Activated T-cell treated with anti-CD3 and anti-CD28 coated beads, Interleukin-2, amount 50 U/mL, for 48 hours (primary cell): ENCODE measurements at places on chromosomes 13 and 19.

- DNase-seq, result no peak
Observed at GRCh38 chr13:58594747-58595600, 963.4 kb downstream of the PCDH17 start.

GRCh38 chr13:25762795-25763377 lies 288.9 kb downstream of the SHISA2 start:
- DNase-seq, result no peak

GRCh38 chr13:41670873-41671443 lies 213.6 kb downstream of the RGCC start:
- no peak for DNase-seq

GRCh38 chr19:29259153-29259552 lies 46.2 kb upstream of the UQCRFS1 start:
- no peak for DNase-seq

GRCh38 chr19:37966662-37967231 lies 59.7 kb downstream of the SIPA1L3 start:
- no peak for DNase-seq

DNA sequence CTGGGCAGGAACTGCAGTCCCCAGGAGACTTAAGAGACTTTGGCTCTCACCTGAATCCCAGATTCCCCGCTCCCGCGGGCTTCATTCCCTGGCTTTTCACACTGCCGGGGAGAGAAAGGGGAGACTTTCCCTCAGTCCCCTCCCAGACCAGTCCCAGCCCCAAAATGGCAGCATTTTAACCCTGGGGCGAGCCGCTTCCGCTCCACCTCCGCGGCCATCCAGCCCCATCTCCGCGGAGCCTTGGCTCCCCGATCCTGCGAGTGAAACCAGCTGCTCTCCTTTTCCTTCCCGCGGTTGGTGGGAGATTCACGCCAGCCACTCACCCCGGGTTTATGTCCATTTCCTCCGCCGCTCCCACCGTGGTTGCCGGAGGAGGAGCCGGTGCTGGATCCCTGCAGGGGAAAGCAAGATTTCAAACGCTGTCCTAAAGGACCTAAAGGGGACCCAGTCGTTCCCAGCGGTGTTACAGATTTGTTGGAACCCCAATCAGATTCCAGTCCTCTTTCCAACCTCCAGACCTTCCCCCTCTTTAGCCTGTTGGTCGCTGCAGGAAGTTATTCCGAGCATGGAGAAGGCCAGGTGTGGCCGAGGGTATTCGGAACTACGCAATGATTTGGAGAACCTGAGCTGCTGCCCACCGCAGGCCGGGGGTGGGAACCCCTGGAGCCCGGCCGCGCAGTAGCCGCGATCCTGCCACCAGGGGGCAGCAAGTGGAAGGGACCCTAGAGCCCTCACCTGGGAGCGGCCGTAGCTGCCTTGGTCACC lies 3.4 kb downstream of the DMKN start:
- peak; percentile 85 for DNase-seq

DNA sequence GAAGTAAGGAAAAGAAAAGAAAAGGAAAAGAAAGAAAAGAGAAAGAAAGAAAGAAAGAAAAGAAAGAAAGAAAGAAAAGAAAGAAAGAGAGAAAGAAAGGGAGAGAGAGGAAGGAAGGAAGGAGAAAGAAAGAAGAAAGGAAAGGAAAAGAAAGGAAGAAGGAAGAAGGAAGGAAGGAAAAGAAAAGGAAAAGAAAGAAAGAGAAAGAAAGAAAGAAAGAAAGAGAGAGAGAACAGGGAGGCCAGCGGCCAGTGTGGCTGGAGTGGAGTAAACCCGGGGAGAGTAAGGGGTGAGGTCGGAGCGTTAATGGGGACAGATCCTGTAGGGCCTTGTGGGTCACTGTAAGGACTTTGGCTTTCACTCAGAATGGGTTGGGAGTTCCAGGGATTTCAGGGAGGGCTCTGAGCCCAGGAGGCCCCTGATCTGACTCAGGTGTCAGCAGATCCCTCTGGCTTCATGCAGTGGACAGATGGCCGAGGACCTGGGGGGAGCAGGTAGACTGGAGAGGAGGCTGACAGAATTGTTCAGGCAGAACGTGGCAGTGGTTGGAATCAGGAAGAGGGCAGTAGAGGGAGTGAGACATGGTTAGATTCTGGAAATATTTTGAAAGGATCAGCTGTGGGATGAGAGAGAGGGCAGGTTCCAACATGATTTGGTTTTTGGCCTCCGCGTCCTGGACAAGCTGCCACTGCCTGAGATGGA lies 19.8 kb upstream of the FXYD3 start:
- no peak for DNase-seq

GRCh38 chr19:55447421-55448174 lies 4.5 kb upstream of the SHISA7 start:
- DNase-seq, result no peak

DNA sequence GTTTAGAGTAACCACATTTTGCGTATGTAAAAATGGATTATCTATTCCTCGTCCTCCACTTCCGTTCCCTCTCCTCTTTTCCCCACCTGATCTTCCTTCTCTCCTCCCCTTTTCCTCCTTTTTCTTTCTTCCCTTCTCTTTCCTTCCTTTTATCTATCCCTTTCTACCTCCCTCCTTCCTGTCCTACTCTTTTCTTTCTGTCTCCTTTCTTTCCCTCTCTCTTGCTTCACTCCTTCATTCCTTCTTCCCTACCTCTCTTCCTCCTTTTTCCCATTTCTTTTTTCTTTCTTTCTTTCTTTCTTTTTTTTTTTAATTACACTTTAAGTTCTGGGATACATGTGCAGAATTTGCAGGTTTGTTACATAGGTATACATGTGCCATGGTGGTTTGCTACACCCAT lies 688.4 kb upstream of the GPC6 start:
- no peak for DNase-seq

DNA sequence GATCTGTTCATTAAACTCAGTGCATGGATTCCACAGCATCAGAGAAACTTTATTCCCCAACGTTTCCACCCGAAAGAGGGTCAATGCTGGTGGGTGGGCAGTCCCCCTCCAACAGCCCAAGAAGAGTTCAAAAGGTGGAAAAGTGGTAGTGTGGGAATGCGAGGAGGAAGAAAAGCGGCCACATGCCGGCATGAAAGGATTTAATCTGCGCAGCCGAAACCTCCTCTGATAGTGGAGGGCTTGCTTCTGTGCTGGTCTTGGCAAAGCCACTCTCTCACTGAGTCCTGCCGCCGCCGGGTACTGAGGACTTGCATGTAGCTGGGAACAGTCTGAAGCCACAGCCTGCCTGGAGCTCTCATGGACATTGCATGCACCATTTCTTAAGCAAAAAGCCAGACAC lies 136.2 kb upstream of the ZNF536 start:
- no peak for DNase-seq

- no peak for DNase-seq
Observed at GRCh38 chr13:98313922-98314292, 136.8 kb upstream of the RNF113B start.

GRCh38 chr19:27974082-27974513 lies 1238.9 kb downstream of the UQCRFS1 start:
- no peak for DNase-seq

DNA sequence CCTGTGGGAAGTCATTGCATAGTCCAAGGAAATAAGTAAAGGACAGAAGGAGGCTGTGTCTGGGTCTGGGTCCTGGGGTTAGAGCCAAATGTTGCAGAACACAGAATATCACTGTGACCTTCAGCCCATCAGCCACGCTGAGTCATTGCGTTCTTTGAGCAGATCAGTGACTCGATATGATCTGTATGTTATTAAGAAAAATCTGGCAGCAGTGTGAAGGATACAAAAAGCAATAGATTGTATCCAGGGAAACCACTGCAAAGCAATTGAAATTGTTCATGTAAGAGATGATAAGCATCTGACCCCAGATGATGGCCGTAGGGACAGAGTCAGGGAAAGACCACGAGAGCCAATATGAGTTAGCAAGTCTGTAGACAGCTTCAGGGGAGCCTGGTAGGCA lies 1575.1 kb upstream of the SLC10A2 start:
- no peak for DNase-seq

DNA sequence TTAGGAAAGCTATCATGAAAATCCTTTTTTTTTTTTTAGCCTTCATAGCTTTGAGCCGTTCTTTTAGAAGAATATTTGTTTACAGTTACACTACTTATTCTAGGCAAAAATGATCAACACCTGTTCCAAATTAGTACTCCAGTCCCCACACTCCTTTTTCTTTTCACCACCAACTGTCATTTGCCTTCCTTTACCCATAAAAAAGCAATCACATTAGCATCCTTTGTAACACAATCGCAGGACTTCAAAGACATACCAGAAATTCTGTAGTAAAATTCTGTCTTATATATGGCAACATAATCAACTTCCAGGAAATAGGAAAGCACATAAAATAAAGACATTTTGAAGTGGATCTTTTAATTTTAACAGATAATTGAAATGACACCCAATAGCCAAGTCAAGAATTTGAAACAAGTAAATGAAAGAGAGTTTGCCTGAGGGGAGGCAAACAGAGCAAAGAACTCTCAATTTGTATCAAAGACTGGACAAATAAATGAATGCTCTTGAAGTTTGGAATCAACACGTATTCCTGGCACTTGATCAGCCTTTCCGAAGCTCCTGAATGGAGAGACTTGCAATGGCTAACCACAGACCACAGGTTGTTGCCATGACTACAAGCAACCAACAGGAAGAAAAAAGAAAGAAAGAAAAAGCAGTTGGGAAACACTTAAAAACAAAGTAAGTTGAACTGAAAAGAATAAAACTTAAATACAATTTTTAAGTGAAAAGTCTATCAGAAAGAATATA lies 206.8 kb downstream of the PCDH9 start:
- no peak for DNase-seq

DNA sequence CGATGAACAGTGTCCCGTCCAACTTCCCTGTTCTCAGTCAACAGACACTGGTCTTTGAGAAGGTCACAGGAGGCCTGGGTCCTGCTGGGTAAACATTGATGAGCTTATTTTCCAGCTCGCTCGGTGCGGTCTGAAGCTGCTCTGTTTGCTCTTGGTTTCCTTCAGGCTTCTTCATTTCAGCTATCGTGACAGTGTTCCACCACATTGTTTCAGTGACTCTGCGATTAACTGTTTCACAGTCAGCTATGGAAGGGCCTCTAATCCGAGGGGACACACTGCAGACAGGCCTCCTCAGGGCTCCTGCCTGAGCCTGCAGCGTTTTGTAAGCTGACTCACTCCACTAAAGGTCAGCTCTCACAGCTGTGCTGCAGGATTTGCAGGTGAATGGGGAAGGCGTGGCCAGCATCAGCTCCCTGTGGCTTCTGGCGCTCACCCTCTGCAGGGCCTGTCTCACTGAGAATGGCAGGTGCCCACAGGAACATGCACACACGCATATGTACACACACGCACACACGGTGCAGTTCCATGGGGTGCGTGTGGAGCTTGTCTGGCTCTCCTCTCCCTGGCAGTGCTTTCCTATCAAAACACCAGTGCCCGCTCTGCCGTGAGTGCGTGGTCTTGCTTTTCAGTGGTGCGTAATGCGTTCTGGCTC lies 62.9 kb upstream of the MCF2L start:
- DNase-seq, result no peak

GRCh38 chr19:6373813-6374108 lies 1.2 kb downstream of the ALKBH7 start:
- no peak for DNase-seq

- DNase-seq, result no peak
Observed at GRCh38 chr19:30062065-30062906, 120.2 kb downstream of the URI1 start.

GRCh38 chr13:35720690-35721554 lies 244.4 kb upstream of the MAB21L1 start:
- DNase-seq, result peak; percentile 67

DNA sequence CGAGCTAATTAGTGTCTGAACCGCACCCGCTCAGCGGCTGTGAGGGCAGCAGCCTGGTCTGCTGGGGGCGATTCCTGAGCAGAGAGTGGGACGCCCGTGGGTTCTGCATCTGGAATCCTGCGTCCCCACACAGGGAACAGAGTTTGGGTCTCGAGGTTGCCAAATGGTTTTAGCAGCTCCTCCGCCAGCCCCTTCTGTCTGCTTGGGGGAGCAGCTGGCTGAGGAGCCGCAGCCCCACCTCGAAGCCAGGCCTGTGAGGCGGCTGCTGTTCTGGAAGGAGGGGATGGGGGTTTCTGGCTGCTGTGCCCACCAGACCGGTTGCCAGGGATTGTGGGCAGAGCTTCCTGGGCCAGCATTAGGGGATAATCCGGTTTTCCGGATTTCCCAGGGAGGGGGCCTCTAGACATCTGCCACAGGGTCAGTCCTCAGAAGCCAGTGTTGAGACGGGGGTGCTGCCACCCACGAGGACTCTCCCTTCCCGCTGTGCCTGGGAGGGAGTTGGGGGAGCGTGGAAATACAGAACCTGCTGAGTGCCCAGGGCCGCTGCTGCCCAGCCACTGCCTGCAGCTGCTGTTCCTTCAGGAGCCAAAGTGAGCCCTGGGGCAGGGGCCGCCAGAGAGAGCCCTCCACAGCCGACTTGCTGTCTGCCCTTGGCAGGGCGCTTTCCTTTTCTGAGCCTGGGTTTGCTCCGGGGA lies 2.0 kb downstream of the CDC34 start:
- DNase-seq, result no peak

DNA sequence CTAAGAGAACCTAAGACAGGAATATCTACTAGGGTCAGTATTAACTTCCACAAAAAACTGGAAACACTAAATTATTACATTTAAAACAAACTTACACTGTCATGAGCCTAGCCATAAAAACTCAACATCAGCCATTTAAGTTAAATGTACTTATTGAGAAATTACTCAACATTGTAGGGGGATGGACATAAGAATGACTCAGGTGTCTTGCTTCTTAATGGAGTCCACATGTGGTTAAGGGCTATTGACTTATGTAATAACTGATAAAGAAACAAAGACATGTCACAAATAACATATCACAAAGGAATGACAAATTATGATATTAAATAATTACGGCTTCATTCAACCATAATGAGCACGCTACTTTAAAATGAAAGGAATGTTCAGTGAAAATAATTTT lies 36.2 kb downstream of the CLDN10 start:
- no peak for DNase-seq

DNA sequence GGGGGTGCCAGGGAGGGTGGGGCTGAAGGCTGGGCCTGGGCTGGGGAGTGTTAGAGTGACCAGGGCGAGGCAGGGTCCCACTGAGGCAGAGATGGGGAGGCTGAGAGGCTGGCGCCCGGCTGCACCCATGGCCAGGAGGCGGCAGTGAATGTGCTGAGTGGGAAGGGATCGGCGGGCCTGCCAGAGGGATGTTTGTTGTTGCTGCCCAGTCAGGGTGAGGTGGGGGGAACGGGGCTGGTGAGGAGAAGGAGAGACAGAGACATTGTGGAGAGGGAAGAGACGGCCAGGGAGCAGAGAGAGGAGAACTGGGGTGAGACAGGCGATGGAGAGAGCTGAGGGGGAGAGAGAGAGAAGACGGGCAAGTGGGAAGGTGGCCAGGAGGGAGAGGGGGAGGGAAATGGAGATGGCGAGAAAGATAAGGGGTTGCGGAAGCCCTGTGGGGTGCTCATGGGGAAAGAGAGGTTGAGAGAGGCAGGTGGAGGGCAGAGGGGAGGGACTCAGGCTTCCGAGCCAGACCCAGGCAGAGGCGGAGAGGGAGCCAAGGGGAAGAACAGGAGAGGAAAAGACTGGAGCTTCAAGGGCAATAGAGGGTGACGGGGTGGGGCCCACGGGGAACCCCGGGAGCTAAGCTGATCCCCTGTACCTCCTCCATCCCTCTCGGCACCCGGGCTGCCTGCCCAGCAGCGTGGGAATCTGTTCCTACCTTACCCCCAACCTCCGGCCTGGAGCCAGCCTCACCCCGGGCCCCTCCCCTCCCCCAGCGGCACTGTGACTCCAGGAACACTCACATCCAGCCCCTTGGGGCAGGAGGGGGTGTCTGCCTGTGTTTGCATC lies 690 bp upstream of the B3GNT8 start:
- DNase-seq, result peak; percentile 47
